ENCODE measurements at places on chromosomes 3 and 15.

DNA sequence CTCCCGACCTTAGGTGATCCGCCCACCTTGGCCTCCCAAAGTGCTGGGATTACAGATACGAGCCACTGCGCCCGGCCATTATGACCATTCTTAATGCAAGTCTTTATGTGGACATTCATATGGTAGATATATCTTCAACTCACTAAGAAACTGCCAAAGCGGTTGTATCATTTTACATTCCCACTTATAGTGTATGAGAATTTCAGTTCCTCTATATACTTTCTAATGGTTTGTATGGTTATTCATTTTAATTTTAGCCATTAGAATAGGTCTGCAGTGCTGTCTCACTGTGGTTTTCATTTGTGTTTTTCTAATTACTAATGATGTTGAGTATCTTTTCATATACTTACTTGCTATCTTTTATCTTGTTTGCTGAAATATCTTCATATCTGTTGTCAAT is 32.5 kb downstream of the TCF12 start:
- no peak for DNase-seq

DNA sequence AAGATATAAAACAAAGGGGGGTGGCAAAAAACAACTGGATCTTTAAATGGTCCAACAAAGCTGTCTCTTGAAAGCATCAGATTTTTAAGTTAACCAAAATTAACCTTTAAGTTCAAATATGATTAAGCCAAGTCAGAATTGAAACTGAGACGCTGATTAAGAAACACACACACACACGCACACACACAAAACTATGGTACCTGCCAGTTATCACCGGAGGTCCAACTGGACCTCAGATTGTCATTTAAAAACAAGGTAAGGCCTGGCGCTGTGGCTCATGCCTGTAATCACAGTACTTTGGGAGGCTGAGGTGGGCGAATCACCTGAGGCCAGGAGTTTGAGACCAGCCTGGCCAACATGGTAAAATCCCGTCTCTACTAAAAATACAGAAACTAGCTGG is 10.4 kb downstream of the ARF4 start:
- DNase-seq, result no peak

DNA sequence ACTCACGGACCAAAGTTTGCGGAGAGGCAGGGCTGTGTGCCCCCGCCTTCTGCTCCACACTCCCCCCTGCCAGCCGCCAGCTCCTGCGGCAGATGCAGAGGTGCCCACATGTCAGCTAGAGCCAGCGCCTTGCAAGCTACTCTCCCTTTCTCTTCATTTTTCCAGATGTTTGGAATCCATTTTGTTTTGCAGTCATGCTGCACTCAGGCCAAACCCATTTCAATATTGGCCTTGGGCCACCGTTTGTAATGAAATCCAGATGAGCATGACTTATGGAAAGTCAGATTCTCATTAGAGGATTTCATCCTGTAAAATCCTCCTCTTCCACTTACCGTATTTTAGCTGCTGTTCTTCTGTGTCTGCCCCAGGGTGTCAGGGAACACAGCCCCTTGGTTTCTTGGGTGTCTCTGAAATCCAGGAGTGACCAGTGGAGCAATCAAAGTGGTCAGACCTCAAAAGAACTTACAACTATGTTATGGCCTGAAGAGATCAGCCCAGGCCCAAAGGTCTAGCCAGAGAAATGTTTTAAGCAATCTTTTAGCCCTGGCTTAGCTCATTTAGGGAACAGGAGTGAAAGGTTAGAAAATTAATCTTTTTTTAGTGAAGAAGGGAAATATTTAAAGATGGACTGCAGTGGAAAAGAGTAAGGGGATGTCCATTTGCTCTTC is 65.8 kb downstream of the AAGAB start:
- no peak for DNase-seq

DNA sequence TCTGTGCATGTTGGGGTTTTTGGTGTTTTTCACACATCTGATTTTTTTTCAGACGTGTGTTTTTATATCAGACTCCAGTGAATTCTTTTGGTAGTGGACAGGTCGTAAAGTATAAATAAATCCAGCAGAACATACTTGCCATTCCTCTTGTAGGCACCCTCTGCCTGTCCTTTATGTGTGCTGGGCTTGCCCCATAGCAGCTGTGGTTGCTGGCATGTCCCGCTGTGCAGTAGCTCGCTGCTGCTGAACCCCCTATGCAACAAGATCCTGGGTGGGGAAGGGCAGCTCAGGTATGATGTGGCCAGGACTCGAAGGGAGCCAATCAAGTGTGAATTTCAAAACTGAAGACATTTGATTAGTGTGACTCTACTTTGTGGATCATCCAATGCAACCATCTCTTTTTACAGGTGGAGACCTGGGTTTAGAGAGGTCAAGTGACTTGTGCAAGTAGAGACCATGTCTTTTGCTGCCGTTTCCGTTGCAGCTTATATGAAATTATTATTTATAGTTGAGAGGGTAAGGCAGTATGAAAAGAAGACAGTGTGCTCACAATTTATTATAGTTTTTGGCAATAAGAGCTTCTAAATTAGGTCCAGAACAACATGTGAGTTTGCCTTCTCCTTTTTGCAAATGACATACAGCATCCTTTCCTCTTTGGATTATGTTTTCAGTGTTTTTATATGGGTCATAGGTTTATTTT is 350.8 kb upstream of the C2CD4B start:
- DNase-seq, result no peak

GRCh38 chr3:188974856-188975599 is 196.7 kb upstream of the TPRG1 start:
- DNase-seq, result no peak

- DNase-seq, result no peak
Observed at GRCh38 chr3:143974271-143975238, 2.9 kb downstream of the DIPK2A start.

- DNase-seq, result no peak
Observed at GRCh38 chr3:171646357-171647133, 163.7 kb downstream of the PLD1 start.
